Pancreas (tissue), 10 donors: ENCODE measurements at places on chromosomes 13 and 19. TPM values are rescaled to one million over a fixed set of nuclear protein-coding genes. Genes with fewer than 3 reads are reported as not detected.

- H3K4me3 ChIP-seq = no peak overlapping the region
- H3K36me3 ChIP-seq = no peaks in the 10 kb centered on the region
- H3K27ac ChIP-seq = no peak overlapping the region
- no peaks in the 10 kb centered on the region for H3K27me3 ChIP-seq
- no peak for DNase-seq
These were observed 626 bp downstream of the ZNF233 start for GRCh38 chr19:44260343-44260681.

- no peak for DNase-seq
- H3K4me3 ChIP-seq = no peak overlapping the region
- H3K36me3 ChIP-seq = no peaks in the 10 kb centered on the region
- H3K27me3 ChIP-seq = no peaks in the 10 kb centered on the region
- no peaks in the 10 kb centered on the region for H3K4me1 ChIP-seq
- H3K27ac ChIP-seq = no peak overlapping the region
These were observed 409.9 kb downstream of the MZT1 start for GRCh38 chr13:72317346-72318109.

- no peak for DNase-seq
- no peaks in the 10 kb centered on the region for H3K27me3 ChIP-seq
- H3K4me1 ChIP-seq = no peaks in the 10 kb centered on the region
- H3K27ac ChIP-seq = no peak overlapping the region
These were observed 53.0 kb downstream of the DPY19L3 start for GRCh38 chr19:32458500-32459123.

The THAP8 gene
- 3.0 TPM for polyA plus RNA-seq

- H3K4me1 ChIP-seq = peaks cover 10% of the 10 kb centered on the region
- no peaks in the 10 kb centered on the region for H3K36me3 ChIP-seq
- DNase-seq = no peak
- no peak overlapping the region for H3K27ac ChIP-seq
- no peaks in the 10 kb centered on the region for H3K27me3 ChIP-seq
These were observed 266.8 kb upstream of the TSHZ3 start for GRCh38 chr19:31616031-31616430.

DNA sequence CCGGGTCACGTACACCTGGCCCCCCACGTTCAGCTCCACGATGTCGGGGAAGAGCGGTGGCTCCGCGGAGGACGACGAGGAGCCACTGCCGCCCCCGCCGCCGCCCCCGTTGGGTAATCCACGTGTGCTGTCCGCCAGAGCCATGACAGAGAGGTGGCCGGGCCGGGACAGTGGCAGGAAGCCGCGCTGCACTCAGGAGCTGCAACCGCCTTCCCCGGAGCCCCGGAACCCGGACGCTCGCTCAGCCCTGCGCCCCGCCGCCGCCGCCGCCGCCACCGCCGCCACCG lies 257 bp downstream of the KCTD12 start:
- DNase-seq = no peak
- H3K36me3 ChIP-seq = no peaks in the 10 kb centered on the region
- H3K27me3 ChIP-seq = no peaks in the 10 kb centered on the region
